Upper lobe of left lung (tissue), 6 donors: ENCODE measurements at places on chromosomes 6 and 20. TPM values are rescaled to one million over a fixed set of nuclear protein-coding genes. Genes with fewer than 3 reads are reported as not detected.

The CDSN gene
- not detected for total RNA-seq

DNA sequence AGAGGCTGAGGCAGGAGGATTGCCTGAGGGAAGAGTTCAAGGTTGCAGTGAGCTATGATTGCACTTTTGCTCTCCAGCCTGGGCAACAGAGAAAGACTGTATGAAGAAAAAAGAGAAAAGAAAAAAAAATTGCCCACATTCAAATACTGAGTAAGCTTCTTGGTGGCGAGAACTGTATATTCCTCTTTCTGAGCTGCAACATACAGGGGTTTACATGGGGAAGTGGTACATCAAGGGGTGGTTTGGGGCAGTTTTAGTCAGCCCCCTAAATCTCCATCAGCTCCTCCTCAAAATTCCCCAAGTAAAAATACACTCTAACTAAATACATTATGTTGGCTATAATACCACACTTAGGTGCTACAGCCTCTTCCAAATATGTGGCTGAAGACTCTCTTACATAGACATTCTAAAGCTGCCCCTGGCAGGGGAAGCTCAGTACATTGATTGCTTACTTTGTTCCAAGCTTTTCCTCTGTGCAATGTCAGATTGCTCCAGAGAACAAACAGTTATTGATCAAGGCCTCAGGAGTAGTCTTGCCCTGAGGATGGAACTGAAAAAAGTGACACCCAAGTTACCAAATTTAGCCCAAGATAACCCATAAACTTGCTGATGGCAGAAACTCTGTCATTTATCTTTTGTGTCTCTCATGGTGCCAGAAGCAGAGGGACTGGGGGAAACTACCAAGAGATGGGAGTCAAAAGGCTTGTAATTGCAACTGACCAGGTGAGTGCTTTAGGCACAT lies 107.4 kb upstream of the RIPOR2 start:
- no peak overlapping the region for H3K4me3 ChIP-seq
- no peaks in the 10 kb centered on the region for H3K4me1 ChIP-seq
- no peaks in the 10 kb centered on the region for H3K36me3 ChIP-seq
- H3K27ac ChIP-seq: no peak overlapping the region

The FAM50B gene
- 23.3 TPM for total RNA-seq

The DEFB124 gene
- total RNA-seq: not detected

The OR12D3 gene
- not detected for total RNA-seq

- no peak overlapping the region for H3K27ac ChIP-seq
- no peaks in the 10 kb centered on the region for H3K27me3 ChIP-seq
- DNase-seq: no peak
- no peak overlapping the region for H3K4me3 ChIP-seq
- H3K36me3 ChIP-seq: no peaks in the 10 kb centered on the region
Measured at GRCh38 chr6:125513978-125514377, 212.2 kb upstream of the HDDC2 start.

GRCh38 chr6:36949636-36950035 lies 4.9 kb upstream of the PI16 start:
- no peaks in the 10 kb centered on the region for H3K36me3 ChIP-seq
- H3K4me3 ChIP-seq: no peak overlapping the region
- no peak overlapping the region for H3K27ac ChIP-seq
- no peak for DNase-seq

DNA sequence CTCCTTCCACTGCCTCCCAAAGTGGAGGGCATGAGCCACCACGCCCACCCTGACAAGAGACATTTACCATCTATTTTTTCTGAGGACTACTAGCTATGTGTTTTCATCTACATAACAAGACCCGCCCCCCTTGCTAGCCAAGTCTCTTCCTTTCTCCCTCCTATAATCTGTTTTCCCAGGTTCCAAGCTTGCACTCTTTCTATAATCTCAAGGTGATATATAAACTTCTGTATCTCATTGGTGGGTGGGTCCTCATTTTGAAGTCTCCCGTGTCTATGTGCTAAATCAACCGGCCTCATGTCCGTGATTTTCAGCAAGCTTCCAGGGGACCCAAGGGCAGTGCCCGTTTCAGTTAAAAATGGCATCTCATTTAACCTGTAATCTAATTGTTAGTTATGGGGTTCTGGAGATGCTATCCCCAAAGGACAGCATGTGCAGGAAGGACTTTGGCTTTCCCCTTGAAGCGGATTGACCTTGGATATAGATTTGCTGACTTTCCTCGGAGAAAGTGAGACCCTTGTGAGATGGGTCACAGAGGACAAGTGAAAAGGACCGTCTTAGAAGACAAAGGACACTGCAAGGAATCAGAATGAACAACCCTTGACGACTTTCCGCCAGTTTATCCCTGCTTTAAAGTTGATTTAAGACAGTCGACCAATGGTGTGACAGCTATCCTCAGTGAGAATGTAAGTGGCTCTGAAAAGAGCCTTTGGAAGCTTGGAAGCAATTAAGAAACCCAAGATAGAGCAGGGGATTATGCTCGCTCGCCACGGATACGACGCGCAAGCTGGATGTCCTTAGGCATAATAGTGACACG lies 22.4 kb downstream of the OR2B2 start:
- peaks cover 16% of the 10 kb centered on the region for H3K4me1 ChIP-seq
- peak overlapping the region; percentile 29 for H3K4me3 ChIP-seq
- H3K27ac ChIP-seq: peak overlapping the region; percentile 13
- no peaks in the 10 kb centered on the region for H3K36me3 ChIP-seq
- no peak for DNase-seq

- H3K27me3 ChIP-seq: no peaks in the 10 kb centered on the region
- H3K27ac ChIP-seq: no peak overlapping the region
- DNase-seq: no peak
- no peaks in the 10 kb centered on the region for H3K4me1 ChIP-seq
- no peaks in the 10 kb centered on the region for H3K36me3 ChIP-seq
- no peak overlapping the region for H3K4me3 ChIP-seq
Measured at GRCh38 chr6:154319231-154319858, 37.3 kb downstream of the IPCEF1 start.

The TNFRSF6B gene
- 34.8 TPM for total RNA-seq

GRCh38 chr6:105097288-105097687 lies 82.5 kb downstream of the POPDC3 start:
- peak; percentile 59 for DNase-seq
- no peaks in the 10 kb centered on the region for H3K27me3 ChIP-seq
- H3K36me3 ChIP-seq: no peaks in the 10 kb centered on the region
- no peak overlapping the region for H3K27ac ChIP-seq

The SLC22A23 gene
- 73.1 TPM for total RNA-seq

GRCh38 chr20:23111944-23112342 lies 25.8 kb upstream of the CD93 start:
- no peaks in the 10 kb centered on the region for H3K36me3 ChIP-seq
- no peak overlapping the region for H3K27ac ChIP-seq
- DNase-seq: no peak
- H3K4me1 ChIP-seq: peaks cover 26% of the 10 kb centered on the region
- no peaks in the 10 kb centered on the region for H3K27me3 ChIP-seq

DNA sequence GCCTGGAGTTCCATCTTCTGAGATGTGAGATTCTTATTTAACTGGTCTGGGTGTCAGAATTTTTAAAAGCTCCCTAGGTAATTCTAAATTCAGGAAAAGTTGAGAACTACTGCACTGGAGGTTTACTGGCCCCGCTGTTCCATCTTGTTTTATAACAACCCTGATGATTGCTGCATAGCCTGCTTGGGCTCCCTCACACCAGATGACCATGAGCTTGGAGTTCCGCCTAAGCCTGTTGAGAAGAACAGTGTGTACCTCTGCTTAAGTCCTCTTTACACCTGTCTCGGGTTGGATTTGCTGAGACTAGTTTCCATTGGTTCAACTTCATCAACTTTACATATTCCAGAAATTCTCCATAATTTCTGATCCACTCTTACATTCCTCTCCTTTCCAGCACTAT lies 77.9 kb downstream of the FKBP5 start:
- DNase-seq: no peak
- H3K27ac ChIP-seq: peak overlapping the region; percentile 30
- H3K27me3 ChIP-seq: no peaks in the 10 kb centered on the region
- peaks cover 12% of the 10 kb centered on the region for H3K4me1 ChIP-seq
- peaks cover 16% of the 10 kb centered on the region for H3K36me3 ChIP-seq
- H3K4me3 ChIP-seq: no peak overlapping the region

The MEI4 gene
- not detected for total RNA-seq

GRCh38 chr6:16146527-16146955 lies 17.7 kb downstream of the MYLIP start:
- no peak for DNase-seq
- H3K27me3 ChIP-seq: no peaks in the 10 kb centered on the region
- peaks cover 95% of the 10 kb centered on the region for H3K36me3 ChIP-seq
- peaks cover 17% of the 10 kb centered on the region for H3K4me1 ChIP-seq

The KCNS1 gene
- total RNA-seq: 4.7 TPM

The RBPJL gene
- total RNA-seq: 0.09 TPM

DNA sequence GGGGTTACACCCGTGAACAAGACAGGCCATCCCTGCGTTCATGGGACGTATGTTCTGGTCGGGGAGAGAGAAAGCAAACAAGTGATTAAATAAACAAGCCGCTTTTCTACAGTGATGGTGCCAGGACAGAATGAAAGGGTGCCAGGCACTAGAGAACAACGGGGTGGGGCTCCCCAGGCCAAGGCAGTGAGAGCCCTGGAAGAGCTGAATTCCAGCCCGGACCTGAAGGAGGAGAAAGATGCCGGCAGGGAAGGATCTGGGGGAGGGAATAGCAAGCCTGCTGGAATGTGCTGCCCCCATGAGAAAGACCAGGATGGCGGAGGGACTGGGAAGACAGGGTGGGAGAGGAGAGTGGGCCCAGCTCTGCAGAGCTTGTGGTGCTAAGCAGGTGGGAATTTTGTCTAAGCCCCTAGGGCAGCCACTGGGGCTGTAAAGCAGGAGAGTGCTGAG lies 7.5 kb downstream of the SNAI1 start:
- H3K4me3 ChIP-seq: no peak overlapping the region
- H3K27me3 ChIP-seq: no peaks in the 10 kb centered on the region
- peaks cover 25% of the 10 kb centered on the region for H3K4me1 ChIP-seq
- no peak for DNase-seq

The WFDC12 gene
- total RNA-seq: 5.2 TPM

The FRMD1 gene
- not detected for total RNA-seq

DNA sequence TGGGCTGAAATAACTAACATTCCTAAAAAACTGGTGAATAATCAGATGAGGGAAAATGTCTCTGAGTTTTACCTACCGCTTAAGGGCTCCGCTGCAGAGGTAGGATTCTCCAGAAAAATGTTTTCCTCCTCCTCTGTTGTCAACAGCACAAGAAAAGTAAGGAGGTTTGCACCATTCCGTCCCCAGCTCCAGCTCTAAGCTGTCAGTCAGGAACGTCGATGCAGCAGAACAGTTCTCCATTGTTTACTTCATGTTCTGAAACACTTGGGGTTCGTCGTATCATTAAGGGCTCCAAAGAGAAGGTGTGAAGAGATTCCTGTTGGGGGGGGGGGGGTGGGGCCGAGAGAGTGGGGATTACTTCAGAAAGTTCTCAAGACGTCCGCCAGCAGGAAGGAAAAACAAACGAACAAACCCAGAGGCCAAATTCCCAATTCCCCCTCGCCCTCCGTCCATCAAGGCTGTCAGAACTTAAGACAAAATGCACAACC lies 734 bp downstream of the MMS22L start:
- no peaks in the 10 kb centered on the region for H3K27me3 ChIP-seq
- peak overlapping the region; percentile 89 for H3K4me3 ChIP-seq
- H3K36me3 ChIP-seq: no peaks in the 10 kb centered on the region
- DNase-seq: no peak

GRCh38 chr6:13681305-13682061 lies 30.2 kb downstream of the RANBP9 start:
- H3K27me3 ChIP-seq: no peaks in the 10 kb centered on the region
- no peak for DNase-seq
- H3K36me3 ChIP-seq: no peaks in the 10 kb centered on the region

GRCh38 chr6:30779850-30780641 lies 35.7 kb upstream of the IER3 start:
- DNase-seq: no peak
- H3K4me3 ChIP-seq: no peak overlapping the region
- no peaks in the 10 kb centered on the region for H3K27me3 ChIP-seq
- peaks cover 51% of the 10 kb centered on the region for H3K4me1 ChIP-seq
- H3K27ac ChIP-seq: peak overlapping the region; percentile 69

- no peaks in the 10 kb centered on the region for H3K36me3 ChIP-seq
- H3K4me3 ChIP-seq: no peak overlapping the region
- no peak overlapping the region for H3K27ac ChIP-seq
- H3K27me3 ChIP-seq: no peaks in the 10 kb centered on the region
- no peak for DNase-seq
Measured at GRCh38 chr6:143964674-143965081, 43.4 kb downstream of the PLAGL1 start.

The RIPOR2 gene
- total RNA-seq: 46.9 TPM

The KIAA1755 gene
- 3.1 TPM for total RNA-seq

- DNase-seq: no peak
- H3K36me3 ChIP-seq: no peaks in the 10 kb centered on the region
- no peaks in the 10 kb centered on the region for H3K27me3 ChIP-seq
- no peak overlapping the region for H3K27ac ChIP-seq
- no peak overlapping the region for H3K4me3 ChIP-seq
Measured at GRCh38 chr6:14489445-14489844, 371.9 kb downstream of the CD83 start.

DNA sequence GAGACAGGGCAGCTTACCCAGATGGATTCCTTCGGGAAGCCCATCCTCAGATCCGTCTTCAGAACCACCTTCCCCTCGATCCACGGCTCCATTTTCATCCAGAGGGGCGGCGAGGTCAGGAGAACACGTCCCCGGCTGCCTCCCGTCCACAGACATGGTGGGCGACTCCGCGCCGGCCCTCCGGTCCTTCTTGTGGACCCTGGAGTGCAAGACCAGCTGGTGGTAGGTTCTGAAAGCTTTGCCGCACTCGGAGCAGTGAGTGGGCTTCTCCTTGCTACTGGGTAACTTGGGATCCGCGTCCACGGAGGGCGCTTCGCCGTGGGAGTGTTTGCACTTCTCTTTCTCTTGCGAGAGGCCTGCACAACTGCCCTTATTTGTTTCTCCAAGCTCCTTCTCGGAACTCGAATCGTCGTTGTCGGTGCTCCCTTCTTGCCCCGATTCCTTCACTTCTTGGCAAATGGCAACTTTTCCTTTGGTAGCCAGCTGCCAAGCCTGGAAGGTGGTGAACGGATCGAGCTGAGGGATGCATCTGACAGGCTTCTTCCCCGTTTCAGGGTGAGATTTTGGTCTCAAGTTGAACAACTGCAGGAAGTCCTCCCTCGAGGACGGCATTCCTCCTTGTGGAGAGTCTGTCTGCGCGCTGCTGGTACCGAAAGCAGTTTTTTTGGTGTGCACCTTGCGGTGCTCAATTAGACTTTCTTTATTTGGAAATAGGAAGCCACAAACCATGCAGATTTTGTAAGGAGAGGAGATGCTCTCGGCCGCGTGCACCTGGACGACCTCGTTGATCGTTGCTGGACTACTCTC lies 12.0 kb downstream of the ZNF217 start:
- peak; percentile 21 for DNase-seq
- peaks cover 62% of the 10 kb centered on the region for H3K4me1 ChIP-seq
- peaks cover 17% of the 10 kb centered on the region for H3K36me3 ChIP-seq
- H3K27ac ChIP-seq: peak overlapping the region; percentile 86
- H3K4me3 ChIP-seq: no peak overlapping the region

GRCh38 chr6:141488488-141488887 lies 644.2 kb upstream of the GJE1 start:
- H3K27me3 ChIP-seq: no peaks in the 10 kb centered on the region
- no peaks in the 10 kb centered on the region for H3K36me3 ChIP-seq
- DNase-seq: no peak
- H3K27ac ChIP-seq: no peak overlapping the region
- H3K4me3 ChIP-seq: no peak overlapping the region
- H3K4me1 ChIP-seq: peaks cover 11% of the 10 kb centered on the region

The LSM2 gene
- 5.0 TPM for total RNA-seq
